Uterus (tissue), 4 donors: ENCODE measurements at places on chromosomes 7 and 10. TPM values are rescaled to one million over a fixed set of nuclear protein-coding genes. Genes with fewer than 3 reads are reported as not detected.

- no peaks in the 10 kb centered on the region for H3K36me3 ChIP-seq
- H3K4me3 ChIP-seq = no peak overlapping the region
- H3K27me3 ChIP-seq = no peaks in the 10 kb centered on the region
- no peaks in the 10 kb centered on the region for H3K4me1 ChIP-seq
- DNase-seq = no peak
These were observed 514.8 kb upstream of the ADARB2 start for GRCh38 chr10:2252096-2252495.

BLNK gene
- total RNA-seq = 1.8 TPM

DNA sequence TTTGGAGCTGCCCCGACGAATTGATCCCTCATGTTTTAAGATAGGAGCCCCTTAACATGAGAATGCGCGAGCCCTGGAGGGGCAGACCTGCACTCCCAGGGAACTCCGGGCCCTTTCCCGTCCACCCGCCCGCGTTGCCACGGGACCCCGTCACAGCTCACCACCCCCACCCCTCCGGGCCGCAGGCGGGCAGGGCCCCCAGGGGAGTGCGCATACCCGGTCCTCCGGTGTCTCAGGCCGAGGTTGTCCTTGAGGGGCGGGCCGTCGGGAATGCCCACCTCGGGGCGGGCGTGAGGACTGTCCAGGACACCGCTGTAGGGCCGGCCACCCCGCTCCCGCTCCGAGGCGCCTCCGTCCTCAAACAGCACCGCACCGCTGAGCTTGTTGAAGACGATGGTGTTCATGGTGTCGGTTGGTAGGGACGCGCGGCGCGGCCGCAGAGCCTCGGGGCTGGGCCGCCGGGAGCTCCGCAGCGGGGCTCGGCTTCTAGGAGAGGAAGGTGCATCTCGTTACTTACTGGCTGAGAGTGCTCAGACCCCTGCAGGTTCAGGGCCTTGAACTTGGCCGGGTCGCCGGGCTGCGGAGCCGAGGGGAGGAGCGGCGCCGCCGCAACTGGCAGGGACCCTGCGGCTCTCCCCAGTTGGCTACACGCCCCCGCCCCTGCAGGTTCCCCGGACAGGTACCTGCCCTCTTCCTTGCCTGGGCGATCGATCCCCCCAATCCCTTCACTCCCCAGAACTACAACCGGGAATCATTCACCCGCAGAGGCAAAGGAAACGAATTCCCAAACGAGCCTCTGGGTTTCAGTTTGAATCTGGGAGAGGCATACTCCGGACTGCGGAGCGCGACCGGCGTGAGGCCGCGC lies 2.4 kb downstream of the MKX start:
- peak overlapping the region; percentile 62 for H3K4me3 ChIP-seq
- H3K27ac ChIP-seq = peak overlapping the region; percentile 85
- no peaks in the 10 kb centered on the region for H3K36me3 ChIP-seq
- H3K4me1 ChIP-seq = peaks cover 4% of the 10 kb centered on the region

OAT gene
- 75.3 TPM for total RNA-seq

ZNF365 gene
- total RNA-seq = 1.3 TPM

EDRF1 gene
- total RNA-seq = 26.2 TPM

PPP1R17 gene
- total RNA-seq = not detected

DNA sequence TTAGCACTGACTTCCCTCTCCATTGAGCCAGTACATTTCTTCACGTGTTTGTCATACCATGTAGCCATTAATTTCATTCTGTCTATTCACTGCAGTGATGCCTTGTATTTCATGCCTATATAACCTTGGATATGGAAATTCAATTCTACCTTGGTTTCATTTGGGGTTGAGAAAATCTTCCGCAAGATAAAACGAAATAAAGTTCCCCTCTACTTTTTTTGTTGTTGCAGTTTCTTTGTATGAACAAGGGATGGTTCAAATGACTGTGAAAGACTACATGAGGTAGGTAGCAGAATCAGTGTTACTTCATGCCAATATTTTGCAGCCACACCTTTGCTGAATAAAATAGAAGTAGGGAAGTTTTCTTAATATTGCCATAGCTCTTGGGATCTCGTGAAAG lies 55.6 kb downstream of the ITPRID1 start:
- no peak for DNase-seq
- no peaks in the 10 kb centered on the region for H3K36me3 ChIP-seq
- H3K4me3 ChIP-seq = no peak overlapping the region
- no peaks in the 10 kb centered on the region for H3K27me3 ChIP-seq
- H3K4me1 ChIP-seq = no peaks in the 10 kb centered on the region

ZNF804B gene
- 0.07 TPM for total RNA-seq

GRCh38 chr7:64838691-64839090 lies 44.5 kb downstream of the ZNF138 start:
- no peaks in the 10 kb centered on the region for H3K36me3 ChIP-seq
- no peak for DNase-seq
- no peaks in the 10 kb centered on the region for H3K4me1 ChIP-seq
- no peak overlapping the region for H3K27ac ChIP-seq
- H3K4me3 ChIP-seq = no peak overlapping the region

DNA sequence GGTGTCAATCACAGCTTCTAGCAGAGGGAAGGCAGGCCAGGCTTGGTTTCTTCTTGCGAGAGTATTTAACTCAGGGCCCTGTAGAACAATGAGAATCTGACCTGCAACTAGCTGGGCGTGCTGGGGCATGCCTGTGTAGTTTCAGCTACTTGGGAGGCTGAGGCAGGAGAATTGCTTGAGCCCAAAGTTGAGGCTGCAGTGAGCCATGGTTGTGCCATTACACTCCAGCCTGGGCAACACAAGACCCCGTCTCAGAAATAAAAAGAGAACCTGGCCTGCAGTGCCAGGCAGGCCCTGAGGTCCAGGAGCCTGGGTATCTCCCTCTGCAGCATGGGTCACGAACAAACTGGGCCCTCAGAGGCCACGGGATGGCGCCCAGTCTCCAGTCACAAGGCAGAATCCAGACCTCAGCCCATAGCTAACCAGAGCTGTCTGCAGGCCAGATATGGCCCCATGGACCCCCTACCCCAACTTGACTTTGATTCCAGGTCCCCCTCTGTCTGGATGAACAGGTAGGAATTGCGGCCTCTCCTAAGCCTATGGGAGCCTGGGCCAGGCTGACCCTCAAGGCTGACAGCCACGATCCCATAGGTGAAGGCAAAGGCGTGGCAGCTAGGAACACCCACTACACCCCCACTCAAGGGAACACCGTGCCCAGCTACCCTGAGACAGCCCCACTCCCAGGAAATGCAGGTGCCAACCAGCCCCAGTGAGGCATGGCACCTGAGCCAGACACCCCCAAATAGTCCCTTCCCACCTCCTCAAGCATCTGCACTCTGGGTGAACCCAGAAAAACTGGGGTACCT lies 102.7 kb upstream of the TNRC18 start:
- DNase-seq = peak; percentile 62
- H3K27ac ChIP-seq = peak overlapping the region; percentile 100
- peak overlapping the region; percentile 92 for H3K4me3 ChIP-seq
- no peaks in the 10 kb centered on the region for H3K27me3 ChIP-seq
- H3K36me3 ChIP-seq = no peaks in the 10 kb centered on the region

DNA sequence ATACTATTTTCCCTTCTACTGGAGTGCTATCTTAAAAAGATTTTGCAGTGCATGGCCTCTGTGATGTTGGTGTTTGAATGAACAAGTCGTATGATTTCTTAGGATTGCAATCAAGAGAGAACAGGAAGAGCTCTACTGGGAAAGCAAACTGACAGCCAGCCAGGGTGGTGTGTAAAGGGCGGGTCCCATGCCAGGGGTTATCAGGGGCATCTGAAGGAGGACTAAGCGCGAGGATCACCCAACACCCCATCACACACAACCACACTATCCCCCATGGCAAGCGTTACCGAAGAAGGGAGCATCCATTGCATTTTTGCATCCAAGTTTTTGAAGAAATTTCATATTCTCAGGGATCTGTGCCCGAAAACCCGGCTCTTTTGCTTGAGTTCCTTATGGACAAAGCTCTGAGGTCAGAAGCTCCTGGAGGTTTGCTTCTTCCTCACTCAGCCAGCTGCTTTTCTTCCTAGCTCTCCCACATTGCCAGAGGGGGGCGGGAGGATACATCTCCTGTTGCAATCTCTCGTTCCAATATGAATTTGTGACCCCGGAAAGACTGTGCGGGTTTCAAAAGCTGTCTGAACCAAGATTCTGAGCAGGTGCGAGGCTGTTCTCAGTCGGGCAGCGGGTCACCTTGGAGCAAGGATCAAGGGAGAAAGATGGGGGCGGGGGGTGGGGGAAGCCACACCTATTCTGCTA lies 5.2 kb downstream of the NEUROD6 start:
- no peaks in the 10 kb centered on the region for H3K4me1 ChIP-seq
- H3K27me3 ChIP-seq = no peaks in the 10 kb centered on the region
- H3K36me3 ChIP-seq = no peaks in the 10 kb centered on the region

GRCh38 chr7:136588216-136588615 lies 280.2 kb upstream of the CHRM2 start:
- no peaks in the 10 kb centered on the region for H3K36me3 ChIP-seq
- no peaks in the 10 kb centered on the region for H3K27me3 ChIP-seq
- no peak overlapping the region for H3K4me3 ChIP-seq

DNA sequence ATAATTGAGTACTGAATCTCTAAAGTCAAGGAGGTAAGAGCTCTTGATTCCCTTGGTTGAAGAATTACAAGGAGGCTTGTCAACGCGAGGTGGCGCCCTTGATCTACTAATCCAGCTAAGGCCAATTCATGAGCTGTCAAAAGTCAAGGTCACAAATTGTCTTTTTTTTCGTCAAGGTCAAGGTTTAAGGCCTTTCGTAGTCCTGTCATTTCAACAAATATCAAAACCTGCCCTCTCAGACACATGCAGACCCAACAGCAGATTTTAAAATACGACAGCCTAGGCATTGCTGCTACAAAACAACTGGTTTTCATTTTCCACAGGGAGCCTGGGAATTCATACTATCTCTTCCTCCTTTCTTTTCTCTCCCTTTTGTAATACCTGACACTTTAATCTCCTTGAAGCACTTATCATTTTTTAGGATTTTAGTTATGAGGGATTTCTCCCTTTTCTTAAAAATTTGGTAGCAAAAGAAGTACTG lies 3.6 kb downstream of the HOXA13 start:
- H3K4me1 ChIP-seq = no peaks in the 10 kb centered on the region
- H3K27me3 ChIP-seq = peaks cover 45% of the 10 kb centered on the region
- no peak overlapping the region for H3K4me3 ChIP-seq
- DNase-seq = peak; percentile 82
- no peaks in the 10 kb centered on the region for H3K36me3 ChIP-seq

DPP6 gene
- 58.4 TPM for total RNA-seq
